Colonic mucosa (tissue), 4 donors: ENCODE measurements at places on chromosomes 5 and 9. TPM values are rescaled to one million over a fixed set of nuclear protein-coding genes. Genes with fewer than 3 reads are reported as not detected.

DNA sequence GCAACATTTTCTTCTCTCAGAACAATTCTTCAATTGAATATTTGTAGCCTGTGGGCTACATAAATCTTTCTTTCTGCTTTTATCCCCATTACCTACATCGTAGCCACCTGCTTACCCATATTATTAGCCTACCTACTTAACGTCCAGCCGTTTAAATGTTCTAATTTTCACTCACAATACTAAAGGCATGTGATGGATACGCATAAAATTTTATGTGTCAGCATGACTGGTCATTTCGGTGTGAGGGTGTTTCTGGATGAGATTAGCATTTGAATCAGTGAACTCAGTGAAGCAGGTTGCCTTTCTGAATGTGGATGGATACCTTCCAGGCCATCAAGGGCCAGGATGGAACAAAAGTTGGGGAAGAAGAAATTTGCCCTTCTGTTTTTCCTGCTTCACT is 1722.5 kb upstream of the ACO1 start:
- no peak for DNase-seq
- H3K36me3 ChIP-seq: no peaks in the 10 kb centered on the region
- H3K27me3 ChIP-seq: no peaks in the 10 kb centered on the region
- H3K4me1 ChIP-seq: no peaks in the 10 kb centered on the region
- no peak overlapping the region for H3K4me3 ChIP-seq

Gene EPB41L4A
- total RNA-seq: 18.0 TPM

DNA sequence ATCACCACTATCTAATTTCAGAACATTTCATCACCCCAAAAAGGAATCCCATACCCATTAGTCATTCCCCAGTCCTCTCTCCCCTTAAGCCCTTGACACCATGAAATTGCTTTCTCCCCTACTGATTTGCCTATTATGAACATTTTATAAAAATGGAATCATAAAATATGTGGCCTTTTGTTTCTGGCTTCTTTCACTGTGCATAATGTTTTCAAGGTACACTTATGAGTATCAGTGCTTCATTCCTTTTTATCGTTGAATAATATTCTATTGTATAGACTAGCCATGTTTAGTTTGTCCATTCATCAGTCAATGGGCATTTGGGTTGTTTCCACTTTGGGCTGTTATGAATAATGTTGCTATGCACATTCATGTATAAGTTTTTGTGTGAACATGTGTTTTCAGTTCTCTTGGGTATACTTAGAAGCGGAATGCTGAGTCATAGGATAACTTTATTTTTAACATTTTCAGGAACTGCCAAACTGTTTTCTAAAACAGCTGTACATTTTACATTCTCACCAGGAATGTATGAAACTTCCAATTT is 40.4 kb upstream of the FGF1 start:
- no peak overlapping the region for H3K27ac ChIP-seq
- H3K36me3 ChIP-seq: no peaks in the 10 kb centered on the region
- no peaks in the 10 kb centered on the region for H3K27me3 ChIP-seq

- H3K4me1 ChIP-seq: no peaks in the 10 kb centered on the region
- no peak overlapping the region for H3K27ac ChIP-seq
- H3K36me3 ChIP-seq: peaks cover 9% of the 10 kb centered on the region
- H3K27me3 ChIP-seq: no peaks in the 10 kb centered on the region
- DNase-seq: no peak
Observed at GRCh38 chr5:146474065-146474464, 26.9 kb downstream of the TCERG1 start.

DNA sequence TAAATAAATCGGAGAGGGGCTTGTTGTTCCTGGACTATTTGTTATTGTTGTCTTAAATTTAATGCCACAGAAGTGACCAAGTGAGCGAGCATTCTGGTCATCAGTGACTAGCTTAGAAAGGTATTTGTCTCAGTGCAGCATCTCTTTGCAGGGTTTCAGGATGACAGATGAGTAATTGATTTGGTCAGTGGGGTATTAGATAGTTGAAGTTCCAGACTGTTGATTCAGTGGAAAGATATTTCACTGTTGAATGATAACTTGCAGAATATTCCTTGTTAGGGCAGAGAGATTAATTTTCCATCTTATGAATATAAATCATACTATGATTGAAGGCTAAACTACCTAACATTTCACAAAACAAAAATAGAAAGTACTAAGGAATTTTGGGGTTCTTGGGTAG is 122.4 kb downstream of the TRIO start:
- H3K4me1 ChIP-seq: peaks cover 15% of the 10 kb centered on the region
- no peaks in the 10 kb centered on the region for H3K36me3 ChIP-seq
- no peaks in the 10 kb centered on the region for H3K27me3 ChIP-seq
- no peak overlapping the region for H3K4me3 ChIP-seq
- DNase-seq: no peak

DNA sequence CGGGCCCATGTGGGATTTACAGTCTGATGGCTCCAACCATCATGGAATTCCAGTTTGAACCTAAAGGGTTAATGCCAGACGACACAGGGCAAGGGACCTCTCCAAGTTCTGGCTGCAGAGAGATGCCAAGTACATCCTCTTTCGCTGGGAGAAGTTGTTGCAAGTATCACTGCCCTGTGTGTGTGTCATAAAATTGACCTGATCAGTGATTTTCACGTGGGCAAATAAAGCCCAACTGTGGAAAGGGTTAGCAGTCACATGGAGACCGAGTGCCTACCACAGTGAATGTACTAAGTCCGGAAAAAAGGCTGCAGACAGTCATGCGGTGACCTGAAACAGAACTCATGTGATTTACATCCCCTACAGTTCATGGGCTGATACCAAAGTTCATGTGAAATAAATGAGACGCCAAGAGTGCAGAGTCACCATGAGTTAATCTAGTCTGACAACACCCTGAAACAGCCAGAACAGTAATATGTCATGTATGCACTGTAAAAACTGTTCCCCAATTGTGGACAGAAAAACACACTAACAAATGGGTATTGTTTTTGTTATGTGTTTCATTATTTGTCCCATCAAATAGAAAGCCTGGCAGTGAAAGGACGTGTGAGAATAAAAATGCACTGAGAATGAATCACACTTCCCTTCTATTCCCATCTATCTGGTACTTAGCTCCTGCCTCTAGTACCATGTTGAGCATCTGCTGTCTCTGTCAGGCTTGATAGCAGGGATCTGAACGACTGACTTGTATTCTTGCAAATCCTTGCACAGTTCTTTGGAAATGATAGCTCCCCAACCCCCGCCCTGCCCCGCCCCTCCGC is 115.7 kb downstream of the SUSD1 start:
- no peaks in the 10 kb centered on the region for H3K36me3 ChIP-seq
- H3K27me3 ChIP-seq: no peaks in the 10 kb centered on the region
- DNase-seq: peak; percentile 54
- H3K4me1 ChIP-seq: peaks cover under 1% of the 10 kb centered on the region
- no peak overlapping the region for H3K4me3 ChIP-seq
- H3K27ac ChIP-seq: peak overlapping the region; percentile 70

GRCh38 chr9:137620048-137620405 is 1.2 kb downstream of the EHMT1 start:
- H3K4me3 ChIP-seq: peak overlapping the region; percentile 59
- H3K27ac ChIP-seq: peak overlapping the region; percentile 74

DNA sequence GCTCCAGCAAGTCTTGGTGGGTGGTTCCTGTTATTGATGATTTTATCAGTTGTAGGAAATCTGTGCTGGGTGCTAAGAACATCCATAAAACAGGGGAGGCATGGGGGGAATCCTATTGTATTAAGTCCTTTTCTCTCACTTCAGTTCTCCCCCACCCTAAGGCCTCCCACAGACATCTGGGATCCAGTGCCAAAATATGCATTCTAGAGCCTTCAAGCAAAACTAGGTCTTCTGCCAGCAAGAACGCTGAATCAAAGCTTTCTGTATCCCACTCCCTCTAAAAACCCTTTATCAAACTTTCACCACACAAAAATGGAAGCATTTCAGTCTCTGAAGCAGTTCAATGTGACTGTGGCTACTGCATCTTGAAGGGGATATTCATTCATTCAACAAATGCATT is 281.9 kb downstream of the GAS1 start:
- H3K4me3 ChIP-seq: no peak overlapping the region
- H3K4me1 ChIP-seq: no peaks in the 10 kb centered on the region
- H3K27me3 ChIP-seq: no peaks in the 10 kb centered on the region
- H3K27ac ChIP-seq: no peak overlapping the region
- H3K36me3 ChIP-seq: no peaks in the 10 kb centered on the region

DNA sequence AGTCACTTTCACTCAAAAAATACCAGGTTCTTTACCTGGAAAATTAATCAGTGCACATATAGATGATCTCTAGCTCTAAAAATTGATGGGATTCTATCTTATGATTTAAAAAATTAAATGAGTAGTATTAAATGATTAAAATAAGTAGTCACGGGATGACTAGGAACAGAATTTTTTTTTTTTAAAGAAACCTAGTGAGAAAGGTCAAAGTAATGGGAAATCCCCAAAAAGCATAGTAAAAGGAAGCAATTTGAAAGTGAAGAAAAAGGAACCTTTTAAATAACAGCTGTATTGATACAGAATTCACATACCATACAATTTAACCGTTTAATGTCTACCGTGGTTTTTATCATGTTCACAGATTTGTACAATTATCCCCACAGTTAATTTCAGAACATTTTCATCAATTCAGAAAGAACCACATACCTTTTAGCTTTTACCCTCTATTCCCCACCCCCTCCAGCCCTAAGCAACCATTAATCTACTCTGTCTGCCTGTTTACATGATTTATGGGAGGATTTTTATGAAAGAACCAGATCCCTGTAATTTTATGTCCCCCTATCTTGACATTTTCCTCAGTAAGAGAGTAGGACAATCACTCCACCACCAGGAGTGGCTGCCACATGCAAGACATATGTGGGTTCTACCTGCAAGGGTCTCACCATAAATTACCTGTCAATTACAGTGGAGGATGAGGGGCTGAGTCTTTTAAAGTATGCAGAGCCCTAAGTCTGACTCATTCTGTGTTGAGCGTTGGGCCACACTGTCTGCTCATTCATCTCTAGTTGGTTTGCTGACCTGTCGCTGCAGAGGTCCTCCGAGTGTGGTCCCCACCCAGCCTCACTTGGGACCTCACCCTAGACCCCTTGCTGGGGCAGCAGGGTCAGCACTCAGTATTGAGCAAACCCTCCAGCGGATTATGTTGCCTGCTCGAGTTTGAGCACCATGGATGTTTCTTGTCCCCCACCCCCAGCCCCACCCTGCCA is 16.0 kb downstream of the ANKRD33B start:
- DNase-seq: no peak
- H3K36me3 ChIP-seq: no peaks in the 10 kb centered on the region
- H3K4me3 ChIP-seq: no peak overlapping the region
- no peaks in the 10 kb centered on the region for H3K27me3 ChIP-seq

DNA sequence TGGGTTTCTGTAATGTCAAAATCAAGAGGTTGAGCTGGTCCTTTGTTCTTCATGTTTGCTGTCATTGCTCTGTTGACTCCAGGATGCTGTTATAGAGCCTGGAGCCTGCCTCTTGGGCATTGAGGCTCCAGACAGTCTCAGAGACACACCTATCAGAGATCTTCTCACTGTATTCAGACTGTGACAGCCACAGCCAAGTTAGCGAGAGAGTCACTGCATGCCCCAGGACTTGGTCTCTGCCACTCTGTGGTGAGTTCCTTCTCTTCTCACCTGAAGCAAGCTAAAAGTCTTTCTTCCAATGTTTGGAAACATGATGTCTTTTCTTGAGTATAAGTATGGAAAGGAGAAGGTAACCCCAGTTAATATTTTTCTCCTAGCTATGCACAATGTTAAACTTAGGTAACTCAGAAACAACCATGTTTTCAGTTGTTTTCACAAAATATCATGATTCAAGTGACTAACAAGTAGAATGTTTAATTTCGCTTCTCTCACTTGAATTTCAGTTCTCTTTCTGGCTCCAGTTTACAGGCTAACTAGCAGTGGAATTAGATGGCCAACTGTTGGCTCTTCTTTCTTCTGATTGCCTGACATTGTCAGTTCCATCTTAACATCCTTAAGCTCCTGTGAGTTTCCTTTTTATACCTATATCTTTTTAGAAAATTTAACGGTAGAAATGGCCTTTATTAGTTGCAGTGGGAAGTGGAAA is 20.6 kb upstream of the ZFYVE16 start:
- H3K4me1 ChIP-seq: no peaks in the 10 kb centered on the region
- no peak for DNase-seq
- H3K27ac ChIP-seq: no peak overlapping the region
- no peaks in the 10 kb centered on the region for H3K36me3 ChIP-seq
- H3K27me3 ChIP-seq: no peaks in the 10 kb centered on the region
- H3K4me3 ChIP-seq: no peak overlapping the region

- peaks cover 20% of the 10 kb centered on the region for H3K27me3 ChIP-seq
- no peaks in the 10 kb centered on the region for H3K36me3 ChIP-seq
- peak; percentile 65 for DNase-seq
Observed at GRCh38 chr5:42992088-42992879, 47.8 kb downstream of the ANXA2R start.

DNA sequence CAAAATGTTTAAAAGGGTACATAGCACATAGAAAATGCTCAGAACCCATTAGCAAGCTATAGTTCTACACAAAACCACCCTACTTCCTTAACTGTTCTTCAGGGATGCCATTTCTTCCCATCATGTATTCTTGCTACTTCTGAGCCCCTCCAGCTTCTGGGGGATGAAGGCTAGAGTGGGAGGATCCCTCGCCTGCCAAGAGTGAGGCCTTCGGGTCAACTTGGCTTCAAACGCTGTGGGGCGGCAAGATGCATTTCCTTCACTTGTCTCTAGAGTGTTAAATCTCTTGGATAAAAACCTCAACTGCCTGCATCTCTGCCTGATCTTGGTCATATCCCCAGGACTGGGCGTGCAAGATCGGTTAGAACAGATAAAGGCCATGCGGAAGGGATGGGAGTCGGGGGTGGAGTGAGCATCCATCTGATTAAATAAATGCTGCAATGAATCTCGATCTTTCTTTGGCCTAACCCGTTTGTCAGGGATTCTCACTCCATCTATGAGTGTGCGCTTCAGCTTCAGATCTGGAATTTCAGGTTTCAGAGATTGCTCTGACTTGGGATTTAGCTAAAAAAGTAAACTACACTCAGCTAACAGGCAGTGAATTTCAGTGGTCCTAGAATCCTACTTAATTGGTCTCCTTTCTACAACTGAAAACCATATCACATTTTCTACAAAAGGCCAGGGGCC is 118.0 kb upstream of the PANK3 start:
- no peaks in the 10 kb centered on the region for H3K36me3 ChIP-seq
- H3K4me3 ChIP-seq: no peak overlapping the region
- no peaks in the 10 kb centered on the region for H3K4me1 ChIP-seq
- H3K27ac ChIP-seq: no peak overlapping the region
- no peak for DNase-seq

Gene PTBP3
- total RNA-seq: 168 TPM
